ENCODE measurements at places on chromosomes 7 and 10. TPM values are rescaled to one million over a fixed set of nuclear protein-coding genes. Genes with fewer than 3 reads are reported as not detected.

GRCh38 chr7:151705636-151706276 is 171.2 kb downstream of the PRKAG2 start:
- H3K4me3 ChIP-seq, result no peak overlapping the region
- H3K36me3 ChIP-seq, result no peaks in the 10 kb centered on the region
- H3K27ac ChIP-seq, result no peak overlapping the region
- no peak for DNase-seq

GRCh38 chr10:89371987-89372386 is 5.9 kb upstream of the IFIT1B start:
- no peak overlapping the region for H3K27ac ChIP-seq
- H3K4me3 ChIP-seq, result no peak overlapping the region
- peaks cover 43% of the 10 kb centered on the region for H3K4me1 ChIP-seq
- H3K36me3 ChIP-seq, result no peaks in the 10 kb centered on the region
- DNase-seq, result no peak
- H3K27me3 ChIP-seq, result no peaks in the 10 kb centered on the region

Gene SPDYE2B
- not detected for total RNA-seq

GRCh38 chr10:57952741-57953140 is 315.0 kb downstream of the IPMK start:
- no peaks in the 10 kb centered on the region for H3K36me3 ChIP-seq
- no peak overlapping the region for H3K4me3 ChIP-seq
- DNase-seq, result no peak
- peaks cover 18% of the 10 kb centered on the region for H3K4me1 ChIP-seq

DNA sequence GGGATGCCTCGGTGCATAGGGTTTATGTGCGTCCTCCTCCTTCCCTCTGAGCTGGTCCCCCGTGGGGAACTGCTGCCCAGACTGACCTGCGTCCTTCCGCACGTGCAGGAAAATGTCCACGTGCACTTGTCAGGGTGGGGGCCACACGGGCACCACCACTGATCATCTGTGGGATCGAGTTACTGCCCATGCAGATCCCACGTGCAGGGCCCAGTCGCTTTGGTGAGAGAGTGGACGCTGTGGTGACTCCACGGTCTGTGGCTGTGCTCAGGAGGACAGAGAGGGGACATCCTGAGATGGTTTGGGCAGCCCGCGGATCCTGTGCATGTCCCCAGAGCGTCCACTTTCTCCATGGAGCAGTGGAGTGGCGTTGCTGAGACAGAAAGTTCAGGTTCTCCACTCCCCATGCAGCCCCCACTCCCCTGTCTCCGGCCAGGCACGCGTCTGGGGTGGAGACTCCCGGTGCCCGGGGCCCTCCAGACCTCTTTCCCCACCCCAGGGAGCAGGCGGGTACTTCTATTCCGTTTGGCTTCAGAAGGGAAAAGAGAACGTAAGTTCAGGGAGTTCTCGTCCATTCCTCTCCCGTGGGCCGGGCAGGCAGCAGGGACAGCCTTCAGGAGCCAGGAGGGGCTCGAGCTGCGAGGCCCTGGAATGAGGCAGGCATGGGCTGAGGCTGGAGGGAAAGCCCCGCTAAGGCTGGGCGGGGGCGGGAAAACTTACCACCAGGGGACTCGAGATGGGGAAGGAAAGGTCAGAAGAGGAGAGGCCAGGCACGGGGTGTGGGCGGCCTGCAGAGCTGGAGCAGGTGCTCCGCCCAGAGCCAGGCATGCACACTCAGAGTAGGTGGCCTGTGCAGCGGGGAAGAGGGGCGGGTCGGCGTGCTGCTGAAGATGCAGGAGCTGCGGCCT is 59.9 kb downstream of the EGFR start:
- H3K4me1 ChIP-seq, result peaks cover 46% of the 10 kb centered on the region
- H3K4me3 ChIP-seq, result no peak overlapping the region
- DNase-seq, result no peak
- H3K27ac ChIP-seq, result no peak overlapping the region
- H3K36me3 ChIP-seq, result peaks cover 4% of the 10 kb centered on the region

Gene ITGA8
- 5.6 TPM for total RNA-seq

GRCh38 chr10:97356318-97356914 is 21.9 kb upstream of the FRAT2 start:
- H3K27me3 ChIP-seq, result no peaks in the 10 kb centered on the region
- no peak overlapping the region for H3K27ac ChIP-seq
- no peak overlapping the region for H3K4me3 ChIP-seq
- DNase-seq, result no peak

DNA sequence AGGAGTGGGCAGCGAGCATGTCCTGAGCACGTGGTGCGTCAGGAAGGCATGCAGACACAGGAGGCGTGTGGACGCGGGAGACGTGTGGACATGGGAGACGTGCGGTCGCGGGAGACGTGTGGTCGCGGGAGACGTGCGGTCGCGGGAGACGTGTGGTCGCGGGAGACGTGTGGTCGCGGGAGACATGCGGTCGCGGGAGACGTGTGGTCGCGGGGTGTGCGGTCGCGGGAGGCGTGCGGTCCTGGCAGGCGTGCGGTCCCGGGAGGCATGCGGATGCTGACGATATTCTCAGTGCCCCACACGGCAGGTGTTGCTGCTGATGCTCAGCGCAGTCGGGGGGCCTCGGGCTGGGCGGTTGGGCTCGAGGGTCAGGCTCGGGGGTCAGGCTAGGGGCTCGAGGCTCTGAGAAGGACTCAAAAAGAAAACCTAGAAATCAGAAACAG is 94.2 kb downstream of the NKX6-2 start:
- H3K27me3 ChIP-seq, result no peaks in the 10 kb centered on the region
- peak; percentile 84 for DNase-seq
- peaks cover 16% of the 10 kb centered on the region for H3K36me3 ChIP-seq
- H3K27ac ChIP-seq, result no peak overlapping the region
- no peak overlapping the region for H3K4me3 ChIP-seq

Gene RNLS
- 5.1 TPM for total RNA-seq

Gene PTF1A
- total RNA-seq, result not detected

DNA sequence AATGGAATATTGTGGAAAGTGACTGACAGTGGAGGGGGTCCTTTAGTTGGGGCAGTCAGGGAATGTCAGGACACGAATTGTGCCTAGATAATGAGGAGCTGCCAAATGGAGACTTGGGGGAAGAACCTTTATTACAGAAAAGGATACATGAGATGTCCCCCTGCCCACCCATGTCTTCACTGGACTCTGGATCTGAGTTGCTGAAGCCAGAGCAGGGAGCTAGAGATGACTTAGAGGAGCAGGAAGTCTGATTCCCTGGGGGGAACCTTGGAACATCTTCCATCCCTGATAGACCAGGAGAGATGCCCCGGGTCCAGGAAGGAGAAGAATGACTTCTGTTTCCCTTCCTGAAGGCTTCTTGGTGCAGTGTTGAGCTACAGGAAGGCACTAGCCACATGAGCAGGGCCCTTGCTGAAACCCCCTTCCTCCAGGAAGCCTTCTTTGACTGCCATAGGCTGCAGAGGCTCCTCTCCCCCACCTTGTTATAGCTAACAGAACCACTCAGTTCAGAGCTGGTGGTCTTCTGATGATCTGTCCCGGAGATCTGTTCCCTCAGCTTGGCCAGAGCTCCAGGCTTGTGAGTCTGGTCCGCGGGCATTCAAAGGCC is 747 bp upstream of the NEURL1 start:
- DNase-seq, result no peak
- H3K27me3 ChIP-seq, result peaks cover 26% of the 10 kb centered on the region
- H3K27ac ChIP-seq, result no peak overlapping the region
- peak overlapping the region; percentile 72 for H3K4me3 ChIP-seq

GRCh38 chr10:1043532-1043995 is 5.4 kb downstream of the IDI1 start:
- peak overlapping the region; percentile 43 for H3K27ac ChIP-seq
- peaks cover 46% of the 10 kb centered on the region for H3K4me1 ChIP-seq
- DNase-seq, result no peak
- no peaks in the 10 kb centered on the region for H3K27me3 ChIP-seq
- H3K36me3 ChIP-seq, result peaks cover 14% of the 10 kb centered on the region
- H3K4me3 ChIP-seq, result no peak overlapping the region

Gene ARMC10
- total RNA-seq, result 22.6 TPM

- H3K4me1 ChIP-seq, result no peaks in the 10 kb centered on the region
- no peak overlapping the region for H3K27ac ChIP-seq
- no peak for DNase-seq
- no peaks in the 10 kb centered on the region for H3K27me3 ChIP-seq
These were observed 25.5 kb downstream of the PRR15 start for GRCh38 chr7:29588900-29589696.

Gene CLCN1
- not detected for total RNA-seq

GRCh38 chr10:86498598-86498997 is 23.0 kb downstream of the WAPL start:
- no peak overlapping the region for H3K4me3 ChIP-seq
- H3K27me3 ChIP-seq, result no peaks in the 10 kb centered on the region
- DNase-seq, result no peak
- peaks cover 31% of the 10 kb centered on the region for H3K36me3 ChIP-seq
- peaks cover 28% of the 10 kb centered on the region for H3K4me1 ChIP-seq

Gene NME8
- total RNA-seq, result not detected

Gene EIF3B
- 120 TPM for total RNA-seq

Gene VWDE
- total RNA-seq, result not detected

DNA sequence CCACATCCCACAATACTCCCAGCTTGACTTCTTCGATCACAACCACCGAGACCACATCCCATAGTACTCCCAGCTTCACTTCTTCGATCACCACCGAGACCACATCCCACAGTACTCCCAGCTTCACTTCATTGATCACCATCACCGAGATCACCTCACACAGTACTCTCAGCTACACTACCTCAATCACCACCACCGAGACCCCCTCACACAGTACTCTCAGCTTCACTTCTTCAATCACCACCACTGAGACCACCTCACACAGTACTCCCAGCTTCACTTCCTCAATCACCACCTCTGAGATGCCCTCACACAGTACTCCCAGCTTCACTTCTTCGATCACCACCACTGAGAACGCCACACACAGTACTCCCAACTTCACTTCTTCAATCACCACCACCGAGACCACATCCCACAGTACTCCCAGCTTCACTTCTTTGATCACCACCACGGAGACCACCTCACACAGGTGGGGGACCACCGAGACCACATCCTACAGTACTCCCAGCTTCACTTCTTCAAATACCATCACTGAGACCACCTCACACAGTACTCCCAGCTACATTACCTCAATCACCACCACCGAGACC is 8.6 kb downstream of the MUC3A start:
- H3K27ac ChIP-seq, result no peak overlapping the region
- H3K36me3 ChIP-seq, result no peaks in the 10 kb centered on the region
- peaks cover 5% of the 10 kb centered on the region for H3K27me3 ChIP-seq
- no peak overlapping the region for H3K4me3 ChIP-seq

DNA sequence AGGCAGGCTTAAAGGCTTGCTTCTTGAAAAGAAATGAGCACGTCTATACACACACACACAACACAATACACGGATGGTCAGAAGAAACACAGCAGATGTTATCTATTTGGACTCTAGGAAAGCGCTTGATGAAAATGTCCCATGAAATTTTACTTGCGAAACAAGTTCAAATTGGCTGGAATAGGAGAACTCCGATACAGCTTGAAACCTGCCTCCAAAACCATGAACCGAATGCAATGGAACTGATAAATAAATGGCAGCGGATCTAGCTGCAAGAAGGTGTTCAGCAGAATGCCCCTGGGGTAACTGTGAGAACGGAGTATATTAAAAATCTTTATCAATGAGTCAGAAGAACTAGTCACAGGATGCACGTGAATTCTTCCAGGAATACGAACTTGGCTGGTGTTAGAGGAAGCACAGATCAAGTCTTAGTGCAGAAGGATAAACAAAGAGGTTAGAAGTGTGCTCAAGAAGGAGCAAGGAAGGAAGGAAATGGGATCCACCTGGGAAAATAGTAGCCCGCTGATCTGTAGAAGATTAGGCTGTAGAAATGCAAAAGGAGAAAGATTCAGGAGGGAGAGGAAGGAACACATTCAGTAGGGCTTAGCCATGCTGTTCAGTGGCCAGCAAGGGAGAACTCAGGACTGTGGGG is 142.0 kb upstream of the PRKCQ start:
- H3K4me3 ChIP-seq, result no peak overlapping the region
- H3K27me3 ChIP-seq, result no peaks in the 10 kb centered on the region
- H3K36me3 ChIP-seq, result peaks cover 2% of the 10 kb centered on the region
- H3K27ac ChIP-seq, result peak overlapping the region; percentile 72
- DNase-seq, result no peak
- peaks cover 19% of the 10 kb centered on the region for H3K4me1 ChIP-seq

Gene FLNC
- 72.3 TPM for total RNA-seq

Gene PBLD
- 8.8 TPM for total RNA-seq

Gene NYAP1
- total RNA-seq, result 0.95 TPM

DNA sequence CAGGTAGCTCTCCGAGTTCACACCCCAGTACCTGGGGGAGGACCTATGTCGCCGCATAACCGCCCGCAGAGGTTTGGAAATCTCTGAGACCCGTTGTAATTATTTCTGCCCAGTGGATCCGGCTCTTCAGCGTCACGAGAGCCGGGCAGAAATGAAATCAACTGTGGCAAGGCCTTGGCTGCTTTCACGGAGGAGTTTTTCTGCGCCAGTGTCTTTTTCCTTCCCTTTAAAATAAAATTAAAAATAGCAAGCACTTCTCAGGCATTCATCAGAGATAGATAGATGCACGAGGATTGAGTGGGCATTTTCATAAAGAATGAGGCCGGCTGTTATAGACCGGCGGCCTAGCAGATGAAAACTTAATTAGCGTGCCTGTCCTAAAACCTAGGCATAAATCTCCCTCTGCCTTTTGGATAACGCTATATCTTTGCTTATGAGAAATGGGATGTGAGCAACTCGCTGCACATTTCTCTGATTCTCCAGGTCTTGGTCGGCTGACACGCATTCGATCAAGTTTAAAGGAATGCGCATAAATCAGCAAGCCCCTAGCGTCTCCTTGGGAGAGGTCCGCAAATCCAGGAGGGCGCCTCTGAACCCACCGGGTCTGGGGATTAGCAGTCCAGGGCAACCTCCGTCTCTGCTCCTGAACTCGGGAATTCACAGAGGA is 6.4 kb downstream of the HOXA13 start:
- peaks cover 5% of the 10 kb centered on the region for H3K36me3 ChIP-seq
- peaks cover 82% of the 10 kb centered on the region for H3K27me3 ChIP-seq
- H3K4me1 ChIP-seq, result peaks cover 16% of the 10 kb centered on the region

Gene FRMD4A
- 124 TPM for total RNA-seq

GRCh38 chr7:106068986-106069385 is 43.1 kb downstream of the SYPL1 start:
- DNase-seq, result no peak
- H3K4me1 ChIP-seq, result peaks cover 35% of the 10 kb centered on the region
- no peak overlapping the region for H3K4me3 ChIP-seq
- H3K27ac ChIP-seq, result peak overlapping the region; percentile 37
- H3K27me3 ChIP-seq, result no peaks in the 10 kb centered on the region
- H3K36me3 ChIP-seq, result no peaks in the 10 kb centered on the region

Gene URGCP
- 25.4 TPM for total RNA-seq

- no peak overlapping the region for H3K4me3 ChIP-seq
- no peak overlapping the region for H3K27ac ChIP-seq
- H3K4me1 ChIP-seq, result peaks cover 29% of the 10 kb centered on the region
- no peak for DNase-seq
- H3K27me3 ChIP-seq, result no peaks in the 10 kb centered on the region
- peaks cover 13% of the 10 kb centered on the region for H3K36me3 ChIP-seq
These were observed 174.6 kb downstream of the FAM107B start for GRCh38 chr10:14600065-14600464.

Gene PRLHR
- total RNA-seq, result not detected
